ENCODE measurements at places on chromosomes 12 and 14. TPM values are rescaled to one million over a fixed set of nuclear protein-coding genes. Genes with fewer than 3 reads are reported as not detected.

The PLCZ1 gene
- not detected for total RNA-seq

The EEF1AKMT3 gene
- total RNA-seq: 1.7 TPM

The SPPL3 gene
- total RNA-seq: 44.5 TPM

The ASB2 gene
- total RNA-seq: 2.0 TPM

The KRT79 gene
- total RNA-seq: not detected

The IKZF4 gene
- total RNA-seq: 1.3 TPM

The SMCO3 gene
- not detected for total RNA-seq

The KCNH5 gene
- total RNA-seq: not detected

The GPR135 gene
- total RNA-seq: 0.63 TPM

The SERPINA6 gene
- not detected for total RNA-seq

The OR11G2 gene
- total RNA-seq: under 0.01 TPM

The HRK gene
- 0.10 TPM for total RNA-seq

The SH2B3 gene
- total RNA-seq: 137 TPM

The RAB21 gene
- 43.0 TPM for total RNA-seq

The BDKRB1 gene
- total RNA-seq: 0.10 TPM

The KLRD1 gene
- 34.0 TPM for total RNA-seq

The PTGDR gene
- 3.8 TPM for total RNA-seq

The KCNA5 gene
- 0.10 TPM for total RNA-seq

The HOXC10 gene
- total RNA-seq: not detected

The PHETA1 gene
- 2.7 TPM for total RNA-seq

The P3H3 gene
- 2.6 TPM for total RNA-seq

The KRT72 gene
- total RNA-seq: 10.2 TPM

The OR6C76 gene
- not detected for total RNA-seq

The SRSF5 gene
- 920 TPM for total RNA-seq

The RPL10L gene
- total RNA-seq: not detected

The GALNT16 gene
- total RNA-seq: not detected

The LRTM2 gene
- total RNA-seq: 0.10 TPM
